ENCODE measurements at places on chromosomes 12 and 14.
A peak's percentile ranks its signal among the peaks of the same experiment; 100 is the strongest.

GRCh38 chr12:26196421-26196716, 996 bp downstream of the SSPN start:
- DNase-seq, result no peak

DNA sequence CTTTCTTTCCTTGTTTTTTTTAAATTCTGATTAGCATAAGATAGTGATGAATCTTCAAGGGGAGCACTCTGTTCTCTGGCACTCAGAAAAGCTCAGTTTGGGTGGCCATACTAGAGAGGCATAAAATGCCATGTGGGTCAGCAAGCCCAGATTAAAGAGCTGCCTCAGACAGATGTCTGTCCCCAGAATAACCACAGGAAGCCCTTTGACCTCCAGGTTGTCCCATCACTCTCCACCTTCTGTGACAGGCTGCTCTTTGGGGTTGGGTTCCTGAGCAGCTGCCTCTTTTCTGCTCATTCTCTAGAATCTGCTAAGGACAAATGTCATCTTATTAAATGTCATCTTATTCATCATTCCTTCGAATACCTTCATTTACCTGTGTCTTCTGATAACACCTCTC, 96.0 kb upstream of the PDZRN4 start:
- DNase-seq, result no peak

DNA sequence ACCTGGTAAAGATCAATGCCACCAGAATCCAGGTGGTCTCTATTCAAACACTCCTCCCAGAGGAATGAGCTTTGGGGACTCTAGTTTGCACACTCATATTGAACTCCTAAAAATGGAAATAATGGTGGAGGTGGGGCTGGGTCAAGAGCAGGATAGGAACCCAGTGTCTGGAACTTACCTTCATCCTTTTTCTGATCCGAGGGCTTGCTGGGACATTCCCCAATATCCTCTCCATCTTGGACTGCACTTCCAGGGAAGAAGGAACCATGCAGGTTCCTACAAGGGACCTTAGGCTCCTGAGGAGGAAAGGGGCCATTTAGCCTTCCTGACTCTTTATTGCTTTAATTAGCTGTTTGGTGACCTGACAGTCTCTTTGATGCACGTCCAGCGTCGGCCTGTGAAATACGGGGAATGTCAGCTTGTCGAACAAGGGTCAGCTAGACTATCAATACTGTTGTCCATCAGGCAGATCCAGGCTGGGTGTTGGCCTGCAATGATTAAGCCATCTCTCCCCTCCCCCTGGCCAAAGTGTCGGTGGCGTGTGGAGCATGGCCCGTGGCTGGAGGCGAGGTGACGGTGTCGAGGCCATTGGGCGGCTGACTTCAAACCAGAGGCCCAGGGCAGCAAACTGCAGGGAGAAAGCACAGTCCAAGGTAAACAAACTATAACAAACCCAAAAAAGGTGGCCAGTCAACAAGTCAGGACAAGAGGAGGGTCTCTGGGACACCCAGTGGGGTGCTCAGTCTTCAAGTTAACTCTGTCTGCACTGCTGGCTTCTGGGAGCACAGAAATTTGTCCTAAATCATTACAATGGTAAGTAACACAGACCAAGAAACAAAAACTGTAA, 405.2 kb upstream of the TBX3 start:
- DNase-seq, result no peak

DNA sequence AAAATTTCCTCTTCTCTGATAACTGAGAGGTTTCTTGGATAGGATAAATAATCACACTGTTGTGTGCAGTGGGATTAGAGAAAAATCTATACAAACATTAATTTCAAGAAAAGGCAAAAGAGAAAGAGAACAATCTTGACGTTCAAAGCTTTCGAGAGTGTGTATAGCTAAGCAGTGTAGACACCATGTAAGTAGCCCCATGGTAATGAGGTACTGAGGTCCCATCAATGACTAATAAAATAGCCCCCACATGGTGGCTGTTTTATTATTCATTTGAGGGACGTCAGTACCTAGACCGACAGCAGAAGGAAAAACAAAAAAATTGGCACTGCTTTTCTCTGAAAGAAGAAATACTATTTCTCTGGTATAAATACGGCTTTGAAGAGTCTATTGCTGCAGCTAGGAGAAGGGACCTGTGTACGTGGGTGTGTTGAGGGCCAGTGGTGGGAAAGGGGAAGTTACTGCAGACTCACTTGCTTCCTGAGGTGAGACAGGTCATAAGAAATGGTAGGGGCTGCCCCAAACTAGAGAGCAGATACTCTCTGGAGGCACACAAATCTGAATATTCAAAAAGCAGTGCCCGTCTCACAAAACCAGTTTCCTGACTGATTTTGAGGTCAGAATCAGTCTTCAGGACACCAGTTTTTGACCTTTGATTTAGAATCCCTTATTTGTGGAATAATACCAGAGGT, 339.8 kb downstream of the EMP1 start:
- DNase-seq, result no peak

- DNase-seq, result no peak
These were observed 125.0 kb upstream of the CCND2 start for GRCh38 chr12:4148418-4149056.

DNA sequence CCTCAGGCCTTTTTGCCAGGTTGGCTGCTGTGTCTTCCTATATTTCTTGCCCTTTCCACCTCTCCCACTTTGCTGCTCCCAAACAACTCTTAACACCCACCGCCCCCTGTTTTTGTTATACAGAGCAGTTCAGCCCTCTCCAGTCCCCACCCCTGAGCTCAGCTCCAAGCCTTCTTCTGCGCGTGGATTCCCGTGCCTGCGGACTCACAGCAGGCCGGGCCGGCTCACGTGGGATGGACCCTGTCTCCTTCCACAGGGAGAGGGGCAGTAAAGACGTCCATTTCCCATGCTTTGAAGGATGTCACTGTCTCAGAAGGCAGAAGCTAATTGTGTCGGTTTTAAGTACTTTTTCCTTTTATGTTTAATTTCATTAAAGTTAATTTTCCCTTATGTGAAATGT, 139.4 kb downstream of the CACNA1C start:
- DNase-seq, result no peak

DNA sequence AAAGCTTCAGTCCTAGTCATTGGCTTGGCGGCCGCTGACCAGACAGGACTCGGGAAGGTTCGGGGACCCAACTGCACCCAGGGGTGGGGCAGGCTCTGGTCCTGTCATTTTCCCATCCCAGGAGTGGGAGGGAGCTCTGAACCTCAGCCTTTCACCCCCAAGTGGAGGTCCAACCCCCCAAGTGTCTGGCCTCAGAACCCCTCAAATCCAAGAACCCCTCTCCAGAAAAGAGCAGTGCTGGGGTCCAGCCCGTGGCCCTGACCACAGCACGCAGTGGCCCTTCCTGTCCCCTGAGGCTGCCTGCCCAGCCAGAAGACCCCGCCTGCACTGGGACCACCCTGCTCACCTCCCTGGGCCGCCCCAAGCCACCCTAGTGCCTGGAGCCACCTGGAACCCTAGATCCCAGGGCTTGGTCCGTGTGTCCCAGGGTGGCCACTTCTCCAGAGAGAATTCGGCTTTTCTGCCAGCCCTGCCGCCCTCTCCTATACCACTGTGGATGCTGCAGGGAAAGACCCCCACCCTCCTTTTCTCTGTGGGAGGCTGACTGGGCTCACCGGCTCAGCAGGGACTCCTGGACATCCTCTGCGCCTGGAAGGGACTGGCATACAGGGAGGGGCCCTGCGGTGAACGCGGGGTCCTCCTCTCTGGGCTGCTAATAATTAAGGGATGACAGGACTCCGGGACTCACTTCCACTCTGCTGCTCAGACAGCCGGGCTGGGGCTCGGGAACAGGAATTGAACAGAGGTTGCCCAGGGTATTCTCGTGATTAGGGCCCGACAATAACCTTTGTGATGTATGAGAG, 326.9 kb upstream of the SFSWAP start:
- no peak for DNase-seq

GRCh38 chr12:78155546-78155945, 324.9 kb downstream of the NAV3 start:
- DNase-seq, result no peak

DNA sequence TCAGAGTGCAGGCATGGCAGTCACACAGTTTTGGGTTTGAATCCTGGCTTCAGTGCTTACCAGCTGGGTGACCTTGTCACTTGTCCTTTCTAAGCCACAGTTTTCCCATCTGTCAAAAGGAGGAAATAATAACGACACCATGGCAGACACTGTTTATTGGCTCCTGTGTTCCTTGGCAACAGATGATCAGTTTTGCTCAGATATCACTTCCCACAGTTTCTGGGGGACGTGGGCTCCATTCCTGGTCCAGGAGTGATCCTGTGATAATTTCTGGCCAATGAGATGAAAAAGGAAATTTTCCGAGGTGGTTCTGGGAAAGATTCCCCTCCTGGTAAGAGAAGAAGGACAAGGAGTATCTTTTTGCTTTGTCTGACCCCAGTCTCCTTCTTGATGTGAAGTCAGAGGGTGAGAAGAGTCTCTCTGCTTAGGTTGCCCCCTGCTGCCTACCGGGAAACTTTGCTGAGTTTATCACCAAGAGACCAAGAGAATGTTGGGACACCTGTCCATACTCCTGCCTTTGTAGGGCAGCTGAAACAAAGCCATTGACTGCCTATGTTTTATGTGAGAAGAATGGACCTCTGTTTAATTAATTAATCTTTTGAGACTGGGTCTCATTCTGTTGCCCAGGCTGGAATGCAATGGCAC, 178.9 kb upstream of the NRXN3 start:
- DNase-seq, result no peak

DNA sequence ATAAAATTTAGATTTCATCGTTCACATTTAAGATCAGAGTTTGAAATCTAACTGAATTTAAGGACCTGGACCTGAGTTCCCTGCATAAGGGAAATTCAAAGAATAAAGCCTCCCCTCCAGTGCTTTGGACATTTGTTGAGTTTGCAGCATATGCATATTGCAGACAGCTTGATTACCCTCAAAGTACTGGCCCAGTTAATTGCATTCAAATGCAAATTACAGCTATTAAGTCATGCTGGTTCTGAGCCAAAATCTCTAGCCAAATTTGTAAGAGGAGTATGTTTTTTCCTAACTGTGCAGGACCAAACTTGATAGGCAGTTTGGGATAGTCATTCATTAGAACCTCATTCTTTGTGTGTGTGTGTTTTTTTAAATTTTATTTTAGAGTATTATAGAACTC, 9.1 kb upstream of the KIF21A start:
- DNase-seq, result no peak

GRCh38 chr12:121712461-121713256, at the start of gene TMEM120B:
Gene TMEM120B (plus strand): TSS chr12:121712752. CDS start chr12:121712896, 144 bp downstream.
- peak; percentile 71 for DNase-seq

- DNase-seq, result peak; percentile 28
These were observed 522 bp downstream of the R3HDM2 start for GRCh38 chr12:57430112-57430930.

DNA sequence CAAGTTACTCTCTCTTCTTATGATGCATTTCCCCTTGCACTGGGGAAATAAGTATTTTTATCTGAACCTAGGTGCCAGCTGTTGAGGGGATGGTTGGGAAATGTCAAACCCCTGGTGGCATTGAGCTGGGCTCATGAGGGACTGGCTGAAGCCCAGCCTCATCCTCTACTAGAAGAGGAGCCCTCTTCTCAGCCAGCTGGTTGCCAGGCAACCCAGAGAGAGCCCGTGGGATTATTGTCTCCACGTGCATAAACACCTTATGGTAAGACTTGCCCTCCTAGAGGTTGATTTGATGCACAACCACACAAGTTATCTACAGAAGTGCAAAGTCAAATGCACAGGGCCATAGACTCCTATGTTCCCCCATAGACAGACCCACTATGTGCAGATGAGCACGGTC, 89.8 kb downstream of the WSCD2 start:
- no peak for DNase-seq

GRCh38 chr14:74846168-74846567, 29.8 kb downstream of the PROX2 start:
- DNase-seq, result peak; percentile 85

DNA sequence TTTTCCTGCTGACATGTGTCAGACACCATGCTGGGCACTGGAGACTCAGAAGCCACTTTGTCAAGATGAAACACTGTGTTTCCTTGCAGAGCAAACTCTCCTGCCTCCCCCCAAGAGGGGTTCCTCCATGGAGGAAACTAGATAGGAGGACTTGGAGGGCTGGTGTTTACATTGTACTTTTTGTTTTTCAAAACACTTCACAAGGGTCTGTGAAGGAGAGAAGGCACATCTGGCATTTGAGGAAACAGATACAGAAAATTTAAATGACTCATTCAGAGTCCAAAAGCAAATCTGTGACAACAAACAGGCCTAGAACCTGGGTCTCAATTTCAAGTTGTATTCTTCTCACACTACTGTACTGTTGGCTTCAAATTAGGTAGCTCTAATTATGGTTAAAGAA, 6.7 kb upstream of the CDKL1 start:
- no peak for DNase-seq

- DNase-seq, result no peak
These were observed 64.6 kb downstream of the DICER1 start for GRCh38 chr14:95092723-95093122.

DNA sequence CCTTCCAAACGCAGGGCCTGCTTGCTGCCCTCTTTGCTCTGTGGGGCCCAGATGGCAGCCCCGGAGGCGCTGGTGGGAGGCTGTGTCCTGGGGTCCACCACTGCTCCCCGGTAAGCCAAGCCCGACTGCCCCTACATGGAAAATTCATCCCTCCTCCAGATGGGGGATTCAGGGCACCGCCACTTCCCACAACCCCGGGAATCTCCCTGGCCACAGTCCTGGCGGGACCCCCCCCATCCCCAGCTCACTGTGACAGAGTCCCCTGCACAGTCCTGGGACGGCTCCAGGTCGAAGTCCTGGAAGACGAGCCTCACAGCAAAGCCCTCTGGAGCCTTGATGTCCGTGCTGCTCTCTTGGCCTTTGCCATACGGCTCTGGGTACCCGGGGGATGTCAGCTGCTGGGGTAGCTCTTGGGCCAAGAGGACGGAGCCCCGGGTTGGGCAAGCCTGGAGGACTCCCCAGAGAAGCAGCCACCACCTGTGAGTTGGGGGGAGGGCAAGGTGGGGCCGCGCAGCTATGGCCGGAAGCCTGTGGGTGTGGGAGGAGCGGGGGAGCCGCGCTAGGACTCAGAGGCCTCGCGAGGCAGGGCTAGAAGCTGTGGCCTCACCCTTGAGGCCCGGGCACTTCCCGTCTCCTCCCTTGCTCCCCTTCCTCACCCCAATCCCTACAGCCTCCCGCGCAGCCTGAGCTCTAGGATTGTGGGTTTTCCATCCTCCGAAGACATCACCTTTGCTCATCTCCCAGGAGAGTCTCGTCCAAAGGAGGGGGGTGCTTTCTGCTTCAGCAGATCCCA, 815 bp downstream of the C1RL start:
- peak; percentile 77 for DNase-seq

DNA sequence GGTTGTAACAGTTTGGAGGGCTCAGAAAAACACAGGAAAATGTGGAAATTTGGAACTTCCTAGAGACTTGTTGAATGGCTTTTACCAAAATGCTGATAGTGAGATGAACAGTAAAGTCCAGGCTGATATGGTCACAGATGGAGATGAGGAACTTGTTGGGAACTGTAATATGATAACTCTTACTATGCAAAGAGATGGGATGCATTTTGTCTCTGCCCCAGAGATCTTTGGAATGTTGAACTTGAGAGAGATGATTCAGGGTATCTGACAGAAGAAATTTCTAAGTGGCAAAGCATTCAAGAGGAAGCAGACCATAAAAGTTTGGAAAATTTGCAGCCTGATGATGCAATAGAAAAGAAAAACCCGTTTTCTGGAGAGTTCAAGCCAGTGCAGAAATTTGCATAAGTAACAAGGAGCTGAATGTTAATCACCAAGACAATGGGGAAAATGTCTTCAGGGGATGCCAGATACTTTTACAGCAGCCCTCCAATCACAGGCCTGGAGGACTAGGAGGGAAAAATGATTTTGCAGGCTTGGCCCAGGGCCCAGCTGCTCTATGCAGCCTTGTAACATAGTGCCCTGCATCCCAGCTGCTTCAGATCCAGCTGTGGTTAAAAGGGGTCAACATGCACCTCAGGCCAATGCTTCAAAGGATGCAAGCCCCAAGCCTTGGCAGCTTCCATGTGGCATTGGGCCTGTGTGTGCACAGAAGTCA, 572.7 kb upstream of the ATP2B1 start:
- DNase-seq, result no peak

All from fibroblast of skin of right quadriceps (primary cell).